ENCODE measurements at places on chromosomes 4 and X.

- no peak for DNase-seq
These were observed 34.5 kb upstream of the MAP3K15 start for GRCh38 chrX:19549838-19550237.

GRCh38 chr4:2570551-2571222 lies 34.2 kb downstream of the FAM193A start:
- DNase-seq = peak; percentile 14

DNA sequence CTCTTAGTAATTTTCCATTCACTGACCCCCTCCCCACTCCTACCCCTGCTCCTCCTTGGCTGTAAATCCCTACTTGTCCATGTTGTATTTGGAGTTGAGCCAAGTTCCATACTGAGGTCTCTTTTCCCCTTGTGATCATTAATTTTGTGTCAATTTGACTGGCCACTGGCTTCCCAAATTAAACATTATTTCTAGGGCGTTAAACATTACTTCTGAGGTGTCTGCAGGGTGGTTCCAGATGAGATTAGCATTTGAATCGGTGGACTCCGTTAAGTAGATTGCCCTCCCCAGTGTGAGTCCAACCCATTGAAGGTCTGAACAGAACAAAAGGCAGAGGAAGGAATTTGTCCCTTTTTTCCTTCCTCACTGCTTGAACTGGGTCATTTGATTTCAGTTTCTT lies 25.7 kb downstream of the SLC39A8 start:
- no peak for DNase-seq

- peak; percentile 9 for DNase-seq
These were observed 106.4 kb upstream of the SCOC start for GRCh38 chr4:140266958-140267568.

DNA sequence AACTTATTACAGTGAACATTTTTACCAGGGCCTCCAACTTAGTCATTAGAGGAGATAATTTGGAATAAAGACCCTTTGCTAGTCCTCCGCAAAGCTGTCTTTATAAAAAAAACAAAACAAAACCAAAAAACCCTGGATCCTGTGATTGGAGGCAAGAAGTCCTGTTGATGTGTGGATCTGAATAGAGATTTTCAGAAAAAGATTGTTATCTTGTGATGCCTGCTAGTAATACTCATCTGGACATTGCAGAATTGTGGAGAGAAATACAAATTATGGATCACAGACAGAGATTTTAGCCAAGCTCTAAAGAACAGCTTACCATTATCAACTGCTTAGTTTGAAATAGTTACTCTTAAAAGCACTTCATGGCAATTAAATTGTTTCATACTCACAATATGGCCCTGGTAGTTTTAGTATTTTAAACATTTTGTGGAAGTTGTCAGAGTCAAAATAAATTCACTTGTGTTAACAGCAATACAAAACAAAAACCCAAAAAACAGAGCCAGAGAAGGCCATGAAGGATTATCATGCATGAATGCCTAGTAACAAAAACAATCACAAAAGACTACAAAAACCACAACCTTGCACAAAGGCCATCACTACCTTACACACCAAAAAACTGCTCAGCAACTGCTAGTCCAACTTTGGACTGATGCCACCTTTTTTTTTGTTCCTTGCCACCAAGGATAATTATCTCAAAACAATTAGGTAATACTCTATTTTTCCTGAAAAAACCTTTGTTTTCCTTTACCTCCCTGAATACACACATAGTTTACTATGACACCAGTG lies 514.5 kb upstream of the SLIT2 start:
- no peak for DNase-seq

DNA sequence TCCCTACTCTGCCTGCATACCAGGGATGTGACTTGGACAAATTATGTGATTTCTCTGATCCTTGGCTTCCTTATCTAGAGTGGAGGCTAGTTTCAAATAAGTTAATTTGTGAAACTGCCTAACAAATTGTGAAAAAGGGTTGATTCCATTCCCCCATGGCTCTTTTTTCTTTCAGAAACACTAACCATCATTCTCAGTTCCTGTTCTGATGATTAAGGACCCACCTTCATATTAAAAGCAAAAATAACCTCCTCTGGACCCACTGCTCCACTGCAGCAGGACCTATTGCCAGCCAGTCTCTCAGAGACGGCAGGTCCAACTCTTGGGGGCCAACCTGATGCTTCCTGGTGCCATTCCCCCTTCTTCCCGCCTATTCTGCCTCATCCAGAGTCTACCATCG lies 4.5 kb upstream of the ANXA5 start:
- DNase-seq = no peak

DNA sequence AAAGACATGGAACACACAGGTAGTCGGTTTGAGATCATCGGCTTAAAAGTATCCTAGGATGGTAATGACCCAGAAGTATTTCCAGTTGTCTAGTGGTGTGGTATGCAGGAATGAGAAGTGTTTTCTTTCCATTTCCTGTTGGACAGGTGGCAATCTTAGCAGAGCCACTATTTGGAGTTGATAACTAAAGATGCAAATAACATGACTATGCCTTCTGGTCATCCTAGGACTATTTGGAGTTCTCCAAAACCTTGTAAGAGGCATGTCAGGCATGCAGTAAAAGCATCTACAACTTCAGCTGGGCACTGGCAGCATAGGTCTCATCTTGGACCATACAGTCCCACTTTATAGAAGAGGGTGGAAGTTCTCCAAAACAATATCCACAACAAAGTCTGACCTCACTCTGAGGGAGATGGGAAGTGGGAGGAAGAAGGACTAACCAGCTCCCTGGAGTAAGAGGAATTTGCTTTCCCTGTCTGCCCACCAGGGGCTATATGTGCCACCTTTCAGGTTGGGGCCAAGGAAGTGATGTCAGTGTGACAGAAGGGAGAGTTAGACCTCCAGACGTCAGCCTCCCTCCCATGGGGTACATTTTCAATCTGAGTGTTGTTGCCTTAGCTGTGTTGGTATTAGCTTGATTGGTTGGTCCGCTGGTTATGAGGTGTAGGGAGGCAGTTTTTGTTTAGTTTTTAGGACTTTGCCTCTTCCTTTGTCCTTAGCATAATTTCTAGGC lies 101.2 kb upstream of the MYOZ2 start:
- DNase-seq = no peak

DNA sequence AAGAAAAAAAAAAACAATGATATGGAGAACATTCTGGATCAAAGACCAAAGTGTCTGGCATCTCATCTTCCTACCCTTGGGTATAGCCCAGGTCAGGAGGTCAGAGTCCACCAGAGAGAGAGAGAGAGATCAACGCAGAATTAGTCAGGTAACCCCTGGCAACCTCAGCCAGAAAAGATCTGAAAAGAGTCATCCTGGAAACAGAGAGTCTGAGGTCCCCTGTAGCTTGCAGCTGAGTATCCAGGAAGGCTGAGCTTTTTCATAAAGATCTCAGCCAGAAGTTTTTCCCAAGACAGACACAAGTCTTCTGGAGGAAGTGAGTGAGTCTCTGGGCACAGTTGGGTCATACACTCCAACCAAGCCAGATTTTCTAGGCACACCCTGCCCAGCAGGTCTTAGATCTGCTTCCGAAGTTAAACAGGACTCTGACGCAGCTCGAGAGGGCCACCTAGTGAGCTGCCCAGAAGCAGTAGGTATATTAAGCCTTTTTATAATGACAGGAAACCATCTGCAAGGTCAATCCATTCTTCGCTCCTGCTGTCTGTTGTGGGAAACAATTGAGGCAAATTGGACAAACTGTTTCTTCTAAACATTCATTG lies 35.7 kb downstream of the ACE2 start:
- DNase-seq = no peak

DNA sequence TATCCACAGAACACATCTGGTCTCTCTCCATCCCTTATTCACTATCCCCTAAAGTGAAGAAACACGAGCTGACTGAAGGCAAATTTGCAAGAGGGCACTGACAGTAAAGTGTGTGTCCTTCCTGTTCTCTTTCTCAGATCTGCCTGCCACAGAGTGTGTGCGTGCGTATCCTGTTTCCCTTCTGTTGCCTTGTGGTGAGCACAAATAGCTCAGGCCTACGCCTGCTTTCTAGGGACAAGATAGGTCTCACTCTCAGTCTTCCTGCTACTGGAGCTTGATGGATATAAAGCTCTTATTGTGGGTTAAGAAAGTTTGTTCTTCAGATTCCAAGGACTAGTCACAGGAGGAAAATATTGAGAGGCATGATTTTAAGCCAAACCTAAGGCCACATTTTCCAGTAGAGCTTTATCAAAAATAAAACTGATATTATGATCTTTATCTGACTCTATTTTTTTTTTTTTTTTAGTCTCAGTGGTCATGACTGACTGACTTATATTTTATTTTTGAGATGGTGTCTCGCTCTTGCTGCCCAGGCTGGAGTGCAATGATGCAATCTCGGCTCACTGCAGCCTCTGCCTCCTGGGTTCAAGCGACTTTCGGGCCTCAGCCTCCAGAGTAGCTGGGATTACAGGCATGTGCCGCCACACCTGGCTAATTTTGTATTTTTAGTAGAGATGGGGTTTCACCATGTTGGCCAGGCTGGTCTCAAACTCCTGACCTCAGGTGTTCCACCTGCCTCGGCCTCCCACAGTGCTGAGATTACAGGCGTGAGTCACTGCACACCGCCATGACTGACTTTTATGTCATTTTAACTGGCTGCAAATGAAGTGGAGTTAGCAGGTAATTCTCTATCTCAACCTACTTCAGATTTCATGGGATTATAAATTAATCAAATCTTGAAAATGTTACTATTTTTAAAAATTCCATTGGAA lies 140.3 kb upstream of the SH3RF1 start:
- DNase-seq = peak; percentile 10

DNA sequence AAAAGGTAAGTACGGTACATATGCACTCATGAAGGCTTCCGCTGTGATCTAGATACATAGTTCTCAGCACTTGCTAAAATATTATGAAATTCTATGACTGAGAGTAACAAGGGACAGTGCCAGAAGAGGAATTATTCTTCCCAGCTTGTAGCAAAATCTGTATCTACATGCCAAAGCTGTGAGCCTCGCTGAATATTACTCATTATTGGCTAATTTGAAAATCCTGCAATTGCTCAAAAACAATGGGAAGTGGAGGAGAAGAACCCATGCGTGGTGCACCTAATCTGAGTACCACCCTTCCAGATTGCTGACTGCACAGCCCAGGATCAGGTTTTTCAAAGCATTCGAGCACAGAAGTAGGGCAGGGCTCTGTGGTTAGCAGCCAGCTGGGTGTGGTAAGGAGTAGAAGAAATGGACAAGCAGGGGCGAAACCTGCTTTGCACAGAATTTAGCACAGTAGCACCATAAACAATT lies 17.4 kb upstream of the PDCL2 start:
- DNase-seq = no peak

- no peak for DNase-seq
These were observed 131.3 kb downstream of the NSUN7 start for GRCh38 chr4:40881096-40881495.

- peak; percentile 11 for DNase-seq
These were observed at the start of gene INPP4B for GRCh38 chr4:142846108-142846728. Gene INPP4B (minus strand): TSS chr4:142846301.

DNA sequence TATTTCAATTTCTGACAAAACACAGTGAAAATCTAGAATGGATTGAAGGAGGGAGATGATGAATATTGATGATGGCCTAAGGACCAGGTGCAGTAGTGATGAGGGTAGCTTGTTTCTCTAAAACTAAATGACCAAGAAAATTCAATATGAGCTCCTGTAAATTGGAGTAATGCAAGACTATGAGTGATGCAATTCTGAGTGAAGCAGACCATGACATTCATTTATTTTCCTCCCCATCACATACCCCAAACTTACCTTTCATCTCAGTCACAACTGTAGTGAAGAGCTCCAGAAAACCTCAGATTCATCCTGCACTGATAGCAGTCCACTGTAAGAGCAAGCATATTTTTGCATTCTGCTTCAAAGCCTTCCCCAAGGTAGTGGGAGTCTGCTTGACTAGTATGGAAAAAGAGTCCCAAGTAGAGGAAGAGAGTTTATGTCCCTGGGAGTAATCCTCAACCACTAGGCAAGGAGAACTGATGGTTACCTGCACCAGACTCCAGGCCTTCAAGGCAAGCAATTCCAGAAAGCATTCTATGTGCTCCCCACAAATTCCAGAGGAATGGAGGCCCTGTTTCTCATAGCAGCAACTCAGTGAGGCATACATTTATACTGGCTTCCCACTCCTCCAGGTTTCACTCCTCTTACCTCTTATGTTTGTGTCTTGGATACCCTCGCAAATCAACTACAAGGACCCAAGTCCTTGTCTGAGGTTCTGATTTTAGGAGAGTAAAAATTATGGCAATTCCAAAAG lies 47.2 kb downstream of the CXCL1 start:
- DNase-seq = no peak

DNA sequence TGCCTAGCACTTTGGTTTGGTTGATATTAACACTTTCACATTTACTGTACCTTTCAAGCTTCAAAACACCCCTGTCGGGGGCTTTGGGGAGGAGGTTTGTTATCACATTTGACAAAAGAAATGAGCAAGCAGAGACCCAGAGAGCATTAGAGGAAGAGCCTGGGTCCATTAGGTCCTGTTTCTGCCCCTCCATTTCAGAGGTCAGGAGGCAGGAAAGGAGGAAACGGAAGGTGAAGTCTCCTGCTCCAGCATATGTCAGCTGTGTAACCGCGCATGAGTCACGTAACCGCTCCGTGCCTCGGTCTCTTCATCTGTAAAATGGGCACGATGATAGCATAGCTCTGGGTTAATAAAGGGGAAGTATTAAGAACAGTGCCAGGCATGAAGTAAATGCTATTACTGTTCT lies 201.9 kb upstream of the BCOR start:
- no peak for DNase-seq

- DNase-seq = no peak
These were observed 213.6 kb upstream of the VEGFC start for GRCh38 chr4:177006331-177006730.

DNA sequence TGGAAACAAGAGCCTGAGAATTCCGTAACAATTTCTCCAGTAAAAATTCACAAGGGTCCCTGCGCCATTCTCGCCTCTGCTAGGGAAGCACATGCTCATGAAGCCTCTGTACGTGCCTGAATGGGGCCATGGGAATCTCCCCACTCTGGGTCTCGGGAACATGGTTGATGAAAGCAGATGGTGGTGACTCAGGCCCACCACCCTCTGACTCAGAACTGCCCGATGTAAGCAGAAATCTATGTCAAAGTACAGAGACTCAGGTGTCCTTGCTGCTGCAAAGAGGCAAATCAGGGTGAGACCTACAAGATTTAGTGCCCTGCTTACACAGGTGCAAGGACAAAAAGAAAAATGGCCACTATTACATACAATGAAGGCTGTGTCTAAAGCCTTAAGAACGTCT lies 65.0 kb downstream of the SCD5 start:
- DNase-seq = no peak

DNA sequence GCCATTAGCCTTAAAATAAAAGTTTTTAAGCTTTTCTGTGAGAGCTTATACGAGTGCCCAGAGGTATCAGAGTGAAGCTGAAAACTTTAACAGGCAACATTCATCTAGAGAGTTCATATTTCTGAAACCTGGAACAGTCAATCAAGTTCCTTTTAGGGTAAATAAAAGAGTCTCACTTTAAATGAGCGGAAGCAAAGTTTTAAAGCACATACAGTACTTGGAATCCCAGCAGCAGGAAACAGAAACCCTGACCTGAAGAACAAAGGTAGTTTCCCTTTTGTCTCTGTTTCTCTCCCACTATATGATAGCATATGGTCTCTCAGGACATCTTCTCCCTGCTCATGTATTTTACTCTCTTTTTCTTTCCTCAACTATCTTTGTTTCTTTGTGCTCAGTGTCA lies 153.0 kb downstream of the ASB9 start:
- no peak for DNase-seq

- DNase-seq = no peak
These were observed 28.2 kb downstream of the SH3TC1 start for GRCh38 chr4:8227201-8227770.

GRCh38 chrX:132908891-132909290 lies 49.5 kb downstream of the HS6ST2 start:
- no peak for DNase-seq

Data from T-helper 1 cell (primary cell).